ENCODE measurements at places on chromosomes 2 and 18.

GRCh38 chr18:48808476-48808875 lies 142.3 kb downstream of the SMAD7 start:
- no peak for DNase-seq

GRCh38 chr2:167851323-167851860 lies 396.0 kb downstream of the STK39 start:
- DNase-seq = no peak

DNA sequence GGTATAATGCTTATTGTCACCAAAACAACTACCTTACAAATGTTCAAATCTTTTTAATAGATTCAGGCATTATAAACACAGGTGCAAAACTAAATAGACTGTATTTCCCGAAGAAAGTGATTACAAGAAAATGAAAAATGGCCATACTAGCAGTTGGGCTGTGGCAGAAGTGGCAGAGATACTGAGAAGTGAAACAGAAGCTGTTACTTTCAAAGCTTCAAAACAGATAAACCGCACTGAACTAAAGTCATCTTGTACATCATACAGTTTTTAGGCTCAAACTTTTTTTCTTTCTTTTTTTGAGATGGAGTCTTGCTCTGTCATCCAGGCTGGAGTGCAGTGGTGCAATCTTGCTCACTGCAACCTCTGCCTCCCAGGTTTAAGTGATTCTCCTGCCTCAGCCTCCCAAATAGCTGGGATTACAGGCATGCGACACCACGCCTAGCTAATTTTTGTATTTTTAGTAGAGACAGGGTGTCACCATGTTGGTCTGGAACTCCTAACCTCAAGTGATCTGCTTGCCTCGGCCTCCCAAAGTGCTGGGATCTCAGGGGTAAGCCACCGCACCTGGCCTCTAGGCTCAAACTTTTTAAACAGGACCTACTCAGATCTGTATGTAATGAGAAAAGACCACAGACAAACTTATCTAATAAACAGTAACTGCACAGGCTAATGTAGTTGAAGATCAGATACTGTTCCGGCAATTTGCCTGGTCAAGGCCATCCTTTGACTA lies 77.9 kb upstream of the SATB2 start:
- DNase-seq = no peak

DNA sequence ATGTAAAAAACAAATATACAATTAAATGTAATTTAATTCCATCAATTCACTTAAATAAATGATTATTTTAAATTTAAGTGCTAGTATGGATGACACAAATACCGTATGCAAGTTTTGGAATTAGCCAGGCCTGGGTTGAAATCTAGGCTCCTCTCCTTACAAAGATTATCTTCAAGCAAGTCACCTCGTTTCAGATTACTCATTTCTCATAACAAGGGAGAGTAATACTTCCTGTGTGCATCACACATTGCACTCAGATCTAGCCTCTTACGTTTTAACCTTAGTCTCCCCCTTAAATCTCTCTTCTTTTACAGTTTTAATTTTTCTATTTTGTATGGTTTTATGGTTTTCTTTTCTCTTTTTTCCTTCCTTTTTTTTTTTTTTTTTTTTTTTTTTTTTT lies 1475.9 kb upstream of the NXPH2 start:
- DNase-seq = no peak

DNA sequence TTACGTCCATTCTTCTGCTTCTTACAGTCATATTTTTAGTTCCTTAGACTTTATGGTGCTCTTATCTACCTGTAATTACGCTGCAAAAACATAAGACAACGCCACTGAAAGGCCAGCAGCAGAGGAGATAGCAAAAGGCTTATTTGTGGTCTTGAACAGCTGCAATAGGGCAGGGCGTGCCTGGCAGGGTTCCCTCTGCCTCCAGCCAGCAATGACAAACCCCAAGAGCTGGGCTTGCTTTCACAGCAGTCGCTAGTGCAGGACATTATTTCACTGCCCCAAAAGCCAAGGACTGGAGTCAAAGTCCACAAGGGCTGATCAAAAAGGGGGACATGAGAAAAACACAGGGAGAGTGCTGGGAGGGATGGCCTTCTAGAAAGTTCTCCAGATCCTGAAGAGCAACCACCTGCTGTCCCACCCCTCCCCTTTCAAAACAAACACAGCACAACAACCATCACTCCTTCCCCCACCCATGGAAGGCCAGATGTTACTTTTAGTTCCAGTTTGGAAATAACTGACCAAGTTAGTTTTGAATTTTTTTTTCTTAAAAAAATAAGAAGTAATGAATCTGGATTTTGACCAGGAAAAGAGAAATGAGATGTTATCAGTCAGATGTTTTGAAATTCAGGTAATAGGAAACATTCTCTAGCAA lies 127.8 kb downstream of the RBMS1 start:
- DNase-seq = no peak

GRCh38 chr18:52781113-52781512 lies 441.1 kb downstream of the DCC start:
- DNase-seq = no peak

DNA sequence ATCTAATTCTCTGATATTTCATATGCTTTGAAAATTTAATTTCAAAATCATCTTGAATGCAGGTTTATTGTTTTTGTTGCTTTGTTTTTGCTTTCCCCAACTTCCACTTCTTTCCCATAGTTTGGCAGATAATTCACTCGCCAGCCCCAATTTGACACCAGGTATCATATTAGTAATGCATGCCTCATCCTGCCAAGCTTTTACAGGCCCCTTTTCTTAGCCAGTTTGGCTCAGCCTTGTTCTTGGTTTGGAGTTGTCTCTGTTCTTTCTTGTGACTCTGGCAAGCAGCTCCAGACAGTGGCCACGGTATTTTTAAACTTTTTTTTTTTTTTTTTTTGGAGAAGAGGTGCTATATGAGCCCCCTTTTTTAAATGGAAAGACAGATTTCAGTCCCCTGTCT lies 65.3 kb downstream of the PMS1 start:
- DNase-seq = no peak

DNA sequence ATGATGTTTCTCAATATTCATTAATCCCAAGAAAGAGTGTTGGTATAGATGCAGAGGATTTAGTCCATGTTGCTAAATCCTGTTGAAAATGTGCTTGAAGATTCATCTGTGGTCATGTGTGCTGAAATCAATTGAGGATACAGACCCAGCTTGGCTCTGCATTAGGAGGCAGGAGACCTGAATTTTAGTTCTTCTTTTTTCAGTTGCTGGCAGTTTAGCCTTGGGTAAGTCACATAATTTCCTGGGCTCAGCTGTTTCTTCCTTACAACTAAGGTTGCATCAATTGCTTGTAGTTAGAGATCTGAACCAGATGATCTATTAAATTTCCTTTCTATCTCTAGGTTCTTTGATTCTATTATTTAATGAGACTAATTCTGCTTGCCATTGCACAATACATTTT lies 54.4 kb downstream of the SETBP1 start:
- DNase-seq = no peak

DNA sequence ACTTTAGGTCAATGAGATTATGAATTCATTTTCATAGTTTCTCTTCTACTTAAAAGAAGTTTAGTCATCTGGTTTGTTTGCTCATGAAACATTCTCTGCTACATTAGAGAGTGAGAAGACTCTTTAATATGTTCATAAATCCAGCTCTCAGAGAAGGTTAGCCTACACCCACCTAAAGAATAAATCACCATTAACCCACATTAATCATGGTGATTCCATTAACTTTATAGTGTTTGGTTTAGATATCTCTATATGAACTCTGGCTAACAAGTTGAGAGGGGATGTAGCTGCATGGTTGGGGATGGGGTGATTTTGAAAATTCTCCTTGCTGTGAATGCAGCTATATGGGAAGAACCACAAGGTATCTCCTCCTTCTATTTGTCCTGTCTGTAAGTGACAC lies 10.7 kb downstream of the TFPI start:
- DNase-seq = no peak

GRCh38 chr2:223197046-223197445 lies 145.1 kb downstream of the KCNE4 start:
- DNase-seq = no peak

- peak; percentile 94 for DNase-seq
Observed at GRCh38 chr2:25362049-25362433, 20.3 kb upstream of the DNMT3A start.

DNA sequence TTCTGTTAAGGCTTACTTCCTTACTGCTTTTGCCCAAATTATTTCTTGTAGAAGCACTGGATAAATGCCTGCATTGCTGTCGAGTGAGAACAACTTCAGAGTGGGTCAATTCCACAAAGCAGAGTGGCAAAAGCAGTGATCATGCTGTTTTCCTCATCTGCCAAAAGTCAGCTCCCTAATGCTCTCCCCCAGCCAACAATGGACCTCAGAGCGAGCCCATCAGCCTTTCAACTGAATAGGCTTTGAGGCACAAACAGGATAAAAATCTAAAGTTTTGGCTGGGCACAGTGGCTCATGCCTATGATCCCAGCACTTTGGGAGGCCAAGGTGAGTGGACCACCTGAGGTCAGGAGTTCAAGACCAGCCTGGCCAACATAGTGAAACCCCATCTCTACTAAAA lies 222.7 kb downstream of the TCF4 start:
- DNase-seq = no peak

GRCh38 chr18:37956902-37957301 lies 391.3 kb upstream of the CELF4 start:
- no peak for DNase-seq

DNA sequence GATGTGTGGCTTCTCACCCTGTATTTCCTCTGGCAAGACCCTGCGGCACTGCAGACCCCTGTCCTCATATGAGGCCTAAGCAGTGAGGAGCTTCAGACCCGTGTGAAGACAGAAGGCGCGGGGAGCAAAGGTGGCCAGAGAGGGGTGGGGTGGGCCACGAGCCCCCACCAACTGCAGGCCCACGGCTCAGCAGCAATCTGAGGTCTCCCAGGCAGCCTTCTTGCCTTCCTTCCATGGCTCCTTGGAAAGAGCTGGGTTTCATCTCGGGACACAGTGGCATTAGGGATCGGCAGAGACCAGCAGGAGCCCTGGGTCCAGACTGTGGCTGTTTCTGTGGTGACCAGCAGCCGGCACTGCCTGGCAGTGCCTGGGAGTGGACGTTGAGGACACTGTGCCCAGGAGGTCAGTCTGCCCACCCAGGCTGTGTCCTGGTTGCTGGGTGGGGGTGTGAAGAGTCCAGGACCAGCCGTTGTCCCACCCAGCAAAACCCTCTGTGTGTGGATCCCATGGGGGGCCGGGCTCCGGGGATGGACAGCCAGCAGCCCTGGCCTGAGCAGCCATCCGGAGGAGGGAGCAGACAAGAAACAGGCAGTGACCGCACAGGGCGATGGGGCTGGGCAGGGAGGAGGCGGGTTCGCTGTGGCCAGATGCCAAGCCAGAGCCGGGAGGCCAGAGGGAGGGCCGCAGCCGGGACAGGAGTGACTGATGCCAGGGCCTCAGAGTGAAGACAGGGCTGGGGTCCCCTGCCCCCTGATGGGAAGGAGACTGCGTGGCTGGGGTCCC lies 73.8 kb downstream of the RRM2 start:
- DNase-seq = no peak

DNA sequence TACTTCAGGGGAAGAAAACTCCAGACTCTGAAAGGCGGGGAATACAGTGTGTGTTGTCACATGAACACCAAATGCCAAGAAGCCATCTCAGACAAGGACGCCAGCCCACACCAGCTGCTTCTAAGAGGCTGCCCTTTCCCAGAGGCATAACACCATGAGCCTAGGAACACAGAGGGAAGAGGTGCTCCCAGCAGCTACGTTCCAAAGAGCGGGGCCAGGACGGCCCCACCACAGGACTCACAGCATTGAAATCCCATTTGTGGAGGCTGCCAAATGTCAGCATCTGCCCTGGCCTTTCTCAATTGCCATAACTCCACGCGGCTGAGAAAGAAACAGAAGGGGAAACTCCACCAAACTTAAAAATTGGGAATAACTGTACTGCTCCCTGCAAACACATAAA lies 20.1 kb upstream of the ID2 start:
- DNase-seq = no peak

- peak; percentile 54 for DNase-seq
Observed at GRCh38 chr2:26401739-26402541, at the start of gene DRC1. Gene DRC1 (plus strand): TSS chr2:26401920. CDS start chr2:26401990, 70 bp downstream.

DNA sequence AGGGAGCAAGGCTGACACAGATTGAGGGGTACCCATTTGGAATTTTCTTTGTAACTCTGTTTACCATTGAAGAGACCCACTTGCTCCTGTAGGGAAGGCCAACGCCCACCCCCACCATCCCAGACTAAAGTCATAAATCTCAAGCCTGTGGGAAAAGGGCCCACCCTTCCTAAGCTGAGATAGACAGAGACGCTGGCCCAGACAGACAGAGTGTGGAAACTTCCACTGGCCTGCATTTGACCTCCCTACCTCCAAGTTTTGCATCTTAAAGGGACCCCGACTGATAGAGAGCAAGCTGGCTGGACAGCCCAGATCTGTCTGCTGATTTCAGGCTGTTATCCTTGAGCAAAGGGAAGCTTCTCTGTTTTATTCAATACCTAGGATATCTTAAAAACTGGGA lies 48.2 kb upstream of the SLC14A2 start:
- DNase-seq = no peak

DNA sequence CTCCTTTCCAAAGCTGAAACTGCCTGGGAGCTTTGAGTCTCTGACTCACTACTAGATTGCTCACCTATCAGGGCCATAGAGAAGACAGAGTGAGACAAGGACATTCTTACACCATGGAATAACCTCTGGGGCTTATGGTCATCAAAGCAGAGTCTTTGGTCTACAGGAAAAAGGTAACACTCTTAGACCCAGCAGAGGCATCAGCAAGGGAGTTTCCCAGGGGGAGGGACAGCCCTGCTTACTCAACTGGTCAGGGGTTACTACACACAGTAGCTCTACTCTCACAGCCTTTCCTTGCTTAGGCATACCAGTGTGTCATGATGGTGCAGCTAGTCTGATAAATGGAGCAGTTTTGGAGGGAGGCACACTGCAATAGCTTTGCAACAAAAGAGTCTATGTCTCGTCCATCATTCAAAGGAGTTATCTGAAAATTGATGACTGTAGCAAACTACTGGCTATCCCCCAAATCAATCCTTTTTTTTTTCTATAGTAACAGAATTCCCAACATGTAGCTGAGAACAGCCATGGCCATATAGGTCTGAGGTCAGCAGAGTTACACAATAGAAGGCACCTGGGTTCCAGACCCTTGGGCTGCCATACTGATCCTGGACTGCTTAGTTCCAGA lies 22.4 kb upstream of the CD28 start:
- DNase-seq = peak; percentile 38

- no peak for DNase-seq
Observed at GRCh38 chr2:160936044-160936806, 224.0 kb upstream of the TANK start.

DNA sequence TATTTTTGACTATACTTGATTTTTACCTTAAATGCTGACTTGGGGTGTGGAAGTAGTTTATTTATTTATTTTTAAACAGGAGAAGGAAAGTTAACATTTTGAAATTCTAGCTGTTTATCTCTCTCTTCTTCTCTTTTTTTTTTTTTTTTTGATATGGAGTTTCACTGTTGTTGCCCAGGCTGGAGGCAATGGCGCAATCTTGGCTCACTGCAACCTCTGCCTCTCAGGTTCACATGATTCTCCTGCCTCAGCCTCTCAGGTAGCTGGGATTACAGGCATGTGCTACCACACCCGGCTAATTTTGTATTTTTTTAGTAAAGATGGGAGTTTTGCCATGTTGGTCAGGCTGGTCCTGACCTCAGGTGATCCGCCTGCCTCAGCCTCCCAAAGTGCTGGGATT lies 11.1 kb downstream of the WDR43 start:
- no peak for DNase-seq
